AG08396 (cell line): ENCODE measurements at places on chromosomes 13 and 19.
A peak's percentile ranks its signal among the peaks of the same experiment; 100 is the strongest.

- DNase-seq = no peak
Observed at GRCh38 chr19:35460608-35461007, 12.6 kb downstream of the FFAR2 start.

DNA sequence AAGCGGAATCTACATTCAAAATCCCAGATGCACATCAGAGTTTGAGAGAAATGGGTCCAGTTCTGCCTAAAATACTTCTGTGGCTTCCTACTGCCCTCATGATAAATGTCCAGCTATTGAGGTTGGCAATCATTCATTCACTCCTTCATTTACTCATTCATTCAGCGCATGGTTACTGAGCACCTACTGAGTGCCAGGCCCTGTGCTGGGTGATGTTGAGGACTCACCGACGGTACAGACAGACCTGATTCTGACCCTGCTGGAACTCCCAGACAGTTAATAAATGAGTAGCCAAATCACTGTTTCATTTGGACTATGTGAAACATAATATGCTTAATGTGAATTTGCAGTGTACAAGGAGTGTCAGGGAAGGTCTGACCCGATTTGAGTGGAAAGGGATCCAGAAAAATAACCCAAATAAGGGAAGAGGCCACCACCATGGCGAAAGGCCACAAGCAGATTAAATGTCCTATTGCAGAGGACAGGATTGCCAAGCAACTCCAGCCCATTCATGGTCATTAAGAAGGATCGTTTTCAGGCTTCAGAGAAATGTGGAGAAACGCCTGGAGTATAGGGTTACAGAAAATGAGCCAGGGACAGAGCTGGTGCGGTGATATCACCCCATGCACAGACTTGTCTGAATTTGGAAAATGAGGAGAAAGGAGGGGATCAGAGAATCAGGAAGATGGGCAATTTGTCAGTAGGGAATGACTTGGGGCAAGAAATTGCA lies 20.5 kb downstream of the DYRK1B start:
- DNase-seq = no peak

- peak; percentile 3 for DNase-seq
Observed at GRCh38 chr19:19655641-19656343, 7.7 kb downstream of the ATP13A1 start.

GRCh38 chr13:95245071-95245470 lies 56.2 kb downstream of the ABCC4 start:
- no peak for DNase-seq

DNA sequence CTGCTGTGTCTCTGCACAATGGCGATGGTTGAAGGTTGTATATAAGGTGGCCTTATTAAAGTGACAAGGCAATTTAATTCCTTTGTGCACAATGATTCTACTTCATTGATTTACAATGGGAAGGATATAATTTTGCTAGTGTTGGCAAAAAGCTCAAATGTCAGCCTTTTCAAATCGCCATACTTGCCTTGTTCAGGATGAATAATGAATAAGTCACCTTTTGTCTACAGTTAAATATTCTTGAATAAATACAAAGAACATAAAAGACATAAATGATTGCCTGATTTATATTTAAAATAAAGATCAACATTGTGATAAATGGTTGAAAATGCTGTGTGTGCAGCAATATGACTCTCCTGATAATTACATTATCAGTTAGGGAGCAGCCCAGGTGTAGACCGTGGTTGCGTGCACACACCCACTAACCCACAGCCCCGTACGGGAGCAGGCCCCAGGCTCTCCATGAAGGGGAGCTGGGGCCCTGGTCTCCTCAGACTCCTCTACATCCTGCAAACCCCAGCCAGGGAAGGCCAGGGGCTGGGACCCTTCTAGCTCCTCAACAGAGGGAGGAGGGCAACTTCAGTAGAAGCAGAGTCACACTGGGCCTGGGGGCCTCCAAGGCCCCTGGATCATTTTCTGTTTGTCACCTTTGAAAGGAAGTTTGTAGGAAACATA lies 64.9 kb downstream of the TEX29 start:
- DNase-seq = no peak

DNA sequence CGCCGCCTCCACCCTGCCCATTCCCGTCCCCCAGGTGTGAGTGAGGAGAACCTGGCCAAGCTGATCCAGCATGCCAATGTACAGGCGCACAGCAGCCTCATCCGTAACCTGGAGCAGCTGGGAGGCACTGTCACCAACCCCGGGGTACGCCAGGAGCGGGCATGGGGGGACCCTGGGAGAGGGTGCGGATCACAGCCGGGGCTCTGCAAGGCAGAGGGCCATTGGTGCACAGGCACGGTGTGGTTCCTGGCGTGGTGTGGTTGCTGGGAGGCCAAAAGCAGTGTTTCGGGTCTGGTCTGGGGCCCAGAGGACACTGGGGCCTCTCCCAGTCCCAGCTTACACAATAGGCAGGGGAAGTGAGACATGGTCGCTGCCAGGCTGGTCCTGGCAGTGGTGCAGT lies 8.3 kb downstream of the STXBP2 start:
- DNase-seq = no peak

GRCh38 chr19:41871573-41872383 lies 5.3 kb upstream of the CD79A start:
- no peak for DNase-seq

GRCh38 chr13:79225487-79226232 lies 180.4 kb downstream of the RBM26 start:
- DNase-seq = no peak

DNA sequence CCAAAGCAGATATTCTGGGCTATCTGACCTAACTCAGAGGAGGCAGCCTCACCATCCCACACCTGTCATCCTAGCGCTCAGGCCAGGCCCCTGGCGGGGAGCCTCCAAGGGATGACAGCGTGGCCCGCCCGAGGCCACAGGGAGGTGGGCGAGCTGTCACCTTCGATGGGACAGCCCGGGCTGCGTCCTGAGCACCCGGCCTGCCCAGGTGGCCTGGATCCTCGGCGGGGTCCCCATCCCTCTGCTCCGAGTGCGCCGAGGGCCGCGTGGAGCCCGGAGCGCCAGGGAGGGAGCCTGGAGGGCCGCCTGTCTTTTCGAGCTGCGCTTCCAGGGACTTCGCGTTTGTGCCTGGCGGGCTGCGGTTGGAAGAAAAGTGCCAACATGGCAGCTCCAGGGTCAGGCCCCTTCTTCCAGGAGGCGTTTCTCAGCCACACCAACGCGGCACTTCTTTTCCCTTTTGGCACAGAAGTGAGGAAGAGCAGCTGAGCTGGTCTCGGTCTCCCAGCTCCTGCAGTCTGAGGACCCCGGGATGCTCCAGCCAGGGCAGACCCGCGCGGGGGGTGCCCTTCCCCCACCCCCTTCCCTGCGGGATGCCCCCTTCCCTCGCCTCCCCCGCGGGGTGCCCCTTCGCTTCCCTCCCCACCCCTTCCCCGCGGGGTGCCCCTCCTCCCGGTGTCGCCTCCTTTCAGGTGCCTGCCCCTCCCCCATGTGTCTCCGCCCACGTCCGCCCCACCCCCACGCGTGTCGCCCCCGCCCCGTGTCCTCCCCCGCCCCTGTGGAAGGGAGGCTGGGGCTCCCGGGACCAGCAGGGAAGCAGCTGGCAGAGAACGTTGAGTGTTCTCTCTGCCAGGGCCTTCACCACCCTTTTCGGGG lies 42.3 kb downstream of the GJA3 start:
- peak; percentile 79 for DNase-seq

- DNase-seq = no peak
Observed at GRCh38 chr13:28820099-28821051, at the start of gene MTUS2. MTUS2 (plus strand) TSS chr13:28820339.

DNA sequence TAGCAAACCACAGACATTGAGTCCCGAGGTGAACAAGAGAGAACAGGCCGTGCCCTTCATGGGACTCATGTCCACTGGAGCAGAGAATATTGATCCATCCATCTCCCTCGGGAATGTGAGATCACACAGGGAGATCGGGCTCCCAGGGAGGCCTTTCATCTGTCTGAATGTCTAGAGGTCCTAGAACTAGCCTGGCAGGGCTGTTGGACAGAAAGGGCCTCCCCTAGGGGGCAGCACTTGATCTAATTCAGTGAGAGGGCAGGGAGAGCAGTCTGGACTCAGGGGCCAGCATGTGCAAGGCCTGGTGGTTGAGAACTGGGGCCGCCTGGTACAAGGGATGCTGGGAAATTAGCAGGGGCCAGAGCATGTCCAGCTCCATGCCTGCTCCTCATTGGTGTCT lies 4.3 kb downstream of the RUVBL2 start:
- DNase-seq = peak; percentile 64

GRCh38 chr19:3056417-3057088 lies 5.7 kb downstream of the TLE5 start:
- DNase-seq = no peak

GRCh38 chr19:7795555-7796161 lies 32.6 kb downstream of the CLEC4M start:
- no peak for DNase-seq

DNA sequence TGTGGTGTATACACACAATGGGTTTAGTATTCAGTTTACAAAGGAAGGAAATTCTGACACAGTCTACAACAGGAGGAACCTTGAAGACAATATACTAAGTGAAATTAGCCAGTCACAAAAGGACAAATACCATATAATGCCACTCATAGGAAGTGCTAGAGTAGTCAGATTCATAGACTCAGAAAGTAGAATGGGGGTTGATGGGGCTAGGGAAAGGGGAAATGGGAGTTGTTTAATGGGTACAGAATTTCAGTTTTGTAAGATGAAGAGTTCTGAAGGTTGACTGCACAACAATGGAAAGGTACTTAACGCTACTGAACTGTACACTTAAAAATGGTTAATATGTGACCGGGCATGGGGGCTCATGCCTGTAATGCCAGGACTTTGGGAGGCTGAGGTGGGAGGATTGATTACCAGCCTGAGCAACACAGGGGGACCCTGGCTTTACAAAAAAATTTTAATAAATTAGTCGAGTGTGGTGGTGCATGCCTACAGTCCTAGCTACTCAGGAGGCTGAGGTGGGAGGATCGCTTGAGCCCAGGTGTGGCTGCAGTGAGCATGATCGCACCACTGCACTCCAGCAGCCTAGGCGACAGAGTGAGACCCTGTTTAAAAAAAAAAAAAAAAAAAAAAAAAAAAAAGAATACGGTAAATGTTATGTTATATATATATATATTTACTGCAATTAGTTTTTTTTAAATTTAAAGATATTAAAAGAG lies 45.0 kb downstream of the SLC15A1 start:
- DNase-seq = no peak

- no peak for DNase-seq
Observed at GRCh38 chr13:102309110-102309509, 92.7 kb downstream of the FGF14 start.

- DNase-seq = peak; percentile 91
Observed at GRCh38 chr19:47608969-47609905, at the start of gene BICRA. BICRA (plus strand) TSS chr19:47609134; CDS start chr19:47673575, 64,441 bp downstream.

DNA sequence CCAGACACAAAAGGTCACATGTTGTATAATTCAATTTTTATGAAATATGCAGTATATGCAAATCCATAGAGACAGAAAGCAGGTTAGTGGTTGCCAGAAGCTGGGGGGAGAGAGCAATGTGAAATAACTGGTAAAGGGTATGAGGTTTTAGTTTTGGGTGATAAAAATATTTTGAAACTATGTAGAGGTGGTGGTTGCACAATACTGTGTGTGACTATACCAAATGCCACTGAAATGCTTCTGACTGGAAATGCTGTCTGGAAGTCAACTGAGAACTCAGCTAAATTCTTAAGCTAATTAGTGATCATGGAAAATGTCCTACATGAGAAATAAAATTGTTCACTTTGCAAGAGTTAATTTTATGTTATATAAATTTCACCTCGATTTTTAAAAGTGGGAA lies 65.3 kb upstream of the RXFP2 start:
- no peak for DNase-seq

GRCh38 chr13:67258482-67258881 lies 28.3 kb upstream of the PCDH9 start:
- DNase-seq = no peak

GRCh38 chr13:42400188-42400833 lies 128.4 kb downstream of the AKAP11 start:
- no peak for DNase-seq

DNA sequence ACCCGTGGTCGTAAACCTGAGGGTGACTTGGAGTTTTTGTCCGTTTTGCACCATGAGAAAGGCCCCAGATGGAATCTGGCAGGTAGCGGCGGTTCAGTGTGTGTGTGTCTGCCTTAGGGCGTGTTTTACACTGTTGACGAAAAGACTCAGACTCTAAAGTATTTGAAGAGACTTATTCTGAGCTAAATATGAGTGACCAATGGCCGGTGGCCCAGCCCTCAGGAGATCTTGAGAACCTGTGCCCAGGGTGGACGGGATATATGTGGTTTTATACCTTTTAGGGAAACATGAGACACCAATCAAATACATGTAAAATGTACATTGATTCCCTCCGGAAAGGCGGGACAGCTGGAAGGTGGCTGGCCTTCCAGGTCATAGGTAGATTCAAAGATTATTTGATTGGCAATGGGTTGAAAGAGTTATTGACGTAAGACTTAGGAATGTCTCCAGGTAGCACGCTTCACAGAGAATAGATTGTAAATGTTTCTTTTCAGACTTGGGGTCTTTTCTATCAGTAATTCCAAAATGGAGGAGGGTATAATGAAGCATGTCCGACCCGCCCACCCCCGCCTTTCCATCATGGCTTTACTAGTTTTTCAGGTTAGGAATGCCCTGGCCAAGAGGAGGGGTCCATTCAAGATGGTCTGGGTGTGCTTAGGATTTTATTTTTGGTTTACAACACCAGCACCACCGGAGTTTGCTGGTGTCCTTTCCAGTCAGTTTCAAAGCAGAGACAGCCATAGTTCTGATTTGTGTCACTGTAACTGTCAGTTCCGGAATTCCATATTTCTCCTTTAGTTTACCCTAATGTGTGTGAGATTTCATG lies 1.0 kb upstream of the ZNF529 start:
- peak; percentile 37 for DNase-seq

GRCh38 chr19:2239771-2240770 lies 3.4 kb downstream of the SF3A2 start:
- no peak for DNase-seq

DNA sequence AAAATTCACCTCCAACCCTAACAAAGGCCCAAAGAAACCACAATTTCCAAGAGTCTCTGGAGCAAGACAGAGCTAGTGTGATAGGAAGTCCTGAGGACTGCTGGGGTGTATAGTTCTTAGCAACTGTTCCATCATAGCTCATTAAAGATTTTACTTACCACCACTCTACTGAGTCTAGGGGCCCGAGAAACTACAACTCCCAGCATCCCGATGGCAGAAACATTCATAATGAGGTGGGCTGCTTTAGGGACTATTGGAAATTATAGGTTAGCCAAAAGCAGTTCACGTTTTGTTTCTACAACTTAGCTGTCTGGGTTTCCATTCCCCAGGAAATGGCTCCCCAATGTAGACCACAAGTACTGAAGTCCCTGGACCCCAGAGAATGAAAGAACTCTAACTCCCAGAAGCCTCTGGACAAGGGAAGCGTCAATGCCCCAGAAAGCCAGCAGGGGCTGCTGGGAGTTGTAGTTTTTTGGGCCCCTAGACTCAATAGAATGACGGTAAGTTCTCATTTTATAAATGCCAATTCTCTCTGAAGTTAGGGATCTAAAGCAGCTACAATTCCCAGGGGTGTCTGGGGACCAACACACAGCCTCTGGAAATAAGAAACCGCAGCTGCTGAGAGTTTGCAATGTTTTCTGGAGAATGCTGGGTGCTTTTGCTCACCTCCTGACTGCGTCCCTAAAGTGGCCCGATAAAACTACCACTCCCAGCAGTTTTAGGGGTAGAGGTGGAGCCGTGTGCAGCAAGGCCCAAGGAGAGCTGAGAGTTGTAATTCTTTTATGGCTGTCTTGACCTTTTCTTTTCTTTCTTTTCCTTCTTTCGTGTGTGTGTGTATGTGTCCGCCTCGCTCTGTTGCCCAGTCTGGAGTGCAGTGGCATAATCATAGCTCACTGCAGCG lies 11.1 kb downstream of the FTL start:
- DNase-seq = no peak

- no peak for DNase-seq
Observed at GRCh38 chr13:44715287-44716230, 139.4 kb upstream of the TSC22D1 start.
